ENCODE measurements at places on chromosomes 13 and 19.

DNA sequence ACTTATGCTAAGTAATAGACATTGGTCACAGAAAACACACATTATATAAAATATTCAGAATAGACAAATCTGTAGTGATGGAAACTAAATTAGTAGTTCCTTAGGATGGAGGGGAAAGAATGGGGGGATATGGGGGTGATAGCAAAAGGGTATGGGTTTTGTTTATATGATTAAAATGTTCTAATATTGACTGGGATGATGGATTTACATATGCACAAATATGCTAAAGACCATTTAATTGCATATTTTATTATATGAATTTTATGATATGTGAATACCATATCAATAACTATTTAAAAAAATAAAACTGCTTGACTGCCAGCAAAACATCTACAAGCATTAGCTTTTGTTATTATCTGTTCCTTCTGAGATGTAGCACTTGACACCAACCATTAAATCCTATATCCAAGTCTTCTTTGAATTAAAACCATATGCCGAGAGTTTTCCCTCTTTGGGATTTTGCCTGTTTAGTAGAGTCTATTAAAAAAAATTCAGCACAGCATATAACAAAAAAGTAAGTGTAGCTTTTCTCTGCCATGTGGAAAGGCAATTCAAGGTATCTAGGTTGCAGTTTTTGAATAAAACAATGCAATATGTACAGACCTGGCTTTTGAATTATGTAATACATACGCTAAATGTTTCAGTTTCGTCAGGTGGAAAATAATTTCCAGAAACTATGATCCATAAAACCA, 2584.1 kb upstream of the PCDH20 start:
- no peak for DNase-seq

DNA sequence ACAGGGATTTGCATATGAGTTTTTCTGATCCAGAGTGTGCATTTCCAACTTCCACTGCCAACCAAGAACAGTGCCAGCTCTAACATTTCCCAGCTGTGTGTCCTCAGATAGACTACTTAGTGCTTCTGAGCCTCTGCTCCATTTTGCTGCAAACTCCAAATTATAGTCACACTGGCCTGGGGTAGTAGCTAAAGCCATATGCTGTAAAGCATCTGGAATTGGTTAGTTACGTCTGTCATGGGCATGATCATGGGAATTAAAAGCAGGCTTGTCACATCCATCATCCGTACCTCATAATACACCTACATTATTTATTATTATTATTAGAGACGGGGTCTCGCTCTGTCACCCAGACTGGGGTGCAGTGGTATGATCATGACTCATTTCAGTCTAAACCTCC, 7.1 kb downstream of the ELAVL3 start:
- DNase-seq = no peak

GRCh38 chr13:79528759-79529191, 47.8 kb downstream of the NDFIP2 start:
- no peak for DNase-seq

GRCh38 chr13:73902296-73902695, 231.9 kb downstream of the KLF12 start:
- DNase-seq = no peak

GRCh38 chr19:47111006-47111621, 2.5 kb downstream of the ZC3H4 start:
- peak; percentile 24 for DNase-seq

DNA sequence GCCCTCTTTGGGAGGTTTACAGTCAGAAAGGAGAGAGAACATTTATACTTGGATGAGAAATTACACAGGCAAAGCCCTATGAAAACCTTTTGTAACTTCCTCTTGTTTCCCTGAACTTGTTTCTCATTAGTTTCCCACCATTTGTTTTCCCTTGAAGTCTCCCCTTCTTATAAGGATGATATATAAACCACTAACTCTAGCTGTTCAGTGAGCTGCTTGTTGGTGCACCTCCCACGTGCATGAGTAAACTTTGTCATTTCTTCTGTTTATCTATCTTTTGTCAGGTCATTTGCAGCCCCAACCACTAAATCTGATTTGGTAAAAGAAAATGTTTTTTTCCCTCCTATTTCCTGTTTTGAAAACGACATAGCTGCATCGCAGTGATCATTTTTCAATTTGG, 919.9 kb downstream of the SLITRK1 start:
- DNase-seq = no peak

GRCh38 chr19:42297039-42297438, 4.9 kb upstream of the PRR19 start:
- DNase-seq = no peak

- DNase-seq = no peak
These were observed 616 bp downstream of the FCHO1 start for GRCh38 chr19:17751912-17752273.

DNA sequence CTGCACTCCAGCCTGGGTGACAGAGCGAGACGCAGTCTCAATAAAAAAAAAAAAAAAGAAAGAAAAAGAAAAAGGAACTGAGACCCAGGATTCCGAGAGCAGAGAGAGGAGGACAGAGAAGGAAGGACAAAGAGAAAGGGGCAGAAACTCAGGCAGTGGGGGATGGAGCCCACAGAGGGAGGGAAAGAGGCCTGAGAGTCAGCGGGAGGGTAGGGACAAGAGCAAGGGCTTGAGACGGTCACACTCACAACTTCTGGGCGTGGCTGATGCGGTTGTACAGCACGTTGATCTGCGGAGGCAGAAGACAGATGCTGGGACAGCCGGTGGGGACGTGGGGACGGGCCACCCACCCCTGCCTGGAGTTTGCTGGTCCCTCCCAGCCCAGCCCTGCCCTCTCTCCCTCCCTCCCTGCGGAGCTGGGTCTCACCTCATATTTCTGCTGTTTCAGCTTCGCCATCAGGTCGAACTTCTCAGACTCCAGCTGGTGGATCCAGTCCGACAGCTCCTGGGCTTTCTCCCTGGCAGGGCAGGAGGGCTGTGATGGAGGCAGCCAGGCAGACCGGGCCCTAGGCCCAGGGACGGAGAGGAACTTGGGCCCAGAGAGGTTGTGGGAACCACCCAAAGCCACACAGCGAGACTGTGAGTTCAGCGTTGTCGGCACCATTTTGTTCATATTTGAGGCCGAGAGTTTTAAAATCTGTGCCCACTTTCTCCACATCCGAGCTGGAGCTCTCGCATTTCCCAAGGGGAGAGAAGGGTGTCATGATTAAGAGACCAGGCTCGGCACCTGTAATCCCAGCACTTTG, 15.2 kb downstream of the TNNT1 start:
- no peak for DNase-seq

DNA sequence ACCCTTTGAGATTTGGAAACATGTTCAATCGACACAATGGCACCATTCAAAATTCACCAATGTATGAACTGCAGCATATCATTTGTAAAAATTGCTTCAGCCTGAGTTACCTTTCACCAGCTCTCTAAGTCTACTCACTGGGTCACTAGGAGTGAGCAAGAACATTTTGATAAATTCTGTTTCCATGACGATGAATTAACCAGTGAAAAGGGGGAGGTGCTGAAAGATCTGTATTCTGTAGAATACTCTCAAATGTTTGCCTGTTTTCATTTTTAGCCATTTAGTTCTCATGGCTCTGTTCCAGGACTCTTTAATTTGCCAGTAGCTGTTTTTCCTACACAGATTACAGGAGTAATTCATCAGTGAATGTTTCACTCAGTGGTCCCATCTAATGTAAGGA, 883.4 kb downstream of the DIAPH3 start:
- no peak for DNase-seq

GRCh38 chr13:84430015-84430414, 547.7 kb upstream of the SLITRK1 start:
- DNase-seq = no peak

- DNase-seq = no peak
These were observed 28.5 kb downstream of the MEIS3 start for GRCh38 chr19:47390533-47391488.

DNA sequence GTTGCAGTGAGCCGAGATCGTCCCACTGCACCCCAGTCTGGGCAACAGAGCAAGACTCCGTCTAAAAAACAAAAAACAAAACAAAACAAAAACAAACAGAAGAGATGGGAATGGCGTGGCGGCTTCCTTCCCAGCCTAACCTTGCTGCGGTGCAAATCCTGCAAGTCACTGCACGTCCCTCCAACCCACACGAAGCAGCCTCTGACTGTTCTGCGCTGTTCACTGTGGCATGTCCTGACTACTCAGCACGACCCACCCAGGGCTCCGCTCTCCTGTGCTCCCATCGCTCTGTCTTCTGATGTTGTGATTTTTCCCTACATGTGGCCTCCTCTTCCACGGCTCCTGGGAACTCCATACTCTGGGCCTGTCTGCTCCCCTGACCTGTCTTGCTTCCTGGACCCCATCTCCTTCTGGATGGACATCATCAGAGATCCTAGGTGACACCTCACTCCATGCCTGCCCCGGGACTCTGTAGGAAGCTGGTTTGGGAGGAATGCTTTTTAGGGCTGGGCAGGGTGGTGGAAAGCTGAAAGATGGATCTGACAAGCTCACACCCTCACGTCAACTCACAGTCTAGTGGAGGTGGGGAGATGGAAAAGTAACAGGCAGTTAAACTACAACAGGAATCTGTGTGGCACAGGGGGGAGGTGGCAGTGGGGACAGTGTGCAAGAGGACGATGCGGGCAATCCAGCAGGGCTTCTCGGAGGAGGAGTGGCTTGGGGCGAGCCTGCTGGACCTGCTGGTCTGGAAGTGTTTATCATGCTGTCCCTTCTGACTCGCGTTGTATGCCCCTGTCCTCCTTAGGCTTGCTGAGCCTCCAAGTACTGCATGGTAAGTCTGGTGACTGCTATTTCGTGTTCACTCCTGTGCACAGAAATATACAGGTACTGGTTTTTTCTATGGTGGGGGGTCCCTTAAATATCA, 18.8 kb downstream of the ZSCAN5A start:
- DNase-seq = no peak

- peak; percentile 76 for DNase-seq
These were observed at the start of gene ZNF726 for GRCh38 chr19:23914402-23915286. ZNF726 (plus strand) TSS chr19:23914886; CDS start chr19:23914995, 109 bp downstream.

DNA sequence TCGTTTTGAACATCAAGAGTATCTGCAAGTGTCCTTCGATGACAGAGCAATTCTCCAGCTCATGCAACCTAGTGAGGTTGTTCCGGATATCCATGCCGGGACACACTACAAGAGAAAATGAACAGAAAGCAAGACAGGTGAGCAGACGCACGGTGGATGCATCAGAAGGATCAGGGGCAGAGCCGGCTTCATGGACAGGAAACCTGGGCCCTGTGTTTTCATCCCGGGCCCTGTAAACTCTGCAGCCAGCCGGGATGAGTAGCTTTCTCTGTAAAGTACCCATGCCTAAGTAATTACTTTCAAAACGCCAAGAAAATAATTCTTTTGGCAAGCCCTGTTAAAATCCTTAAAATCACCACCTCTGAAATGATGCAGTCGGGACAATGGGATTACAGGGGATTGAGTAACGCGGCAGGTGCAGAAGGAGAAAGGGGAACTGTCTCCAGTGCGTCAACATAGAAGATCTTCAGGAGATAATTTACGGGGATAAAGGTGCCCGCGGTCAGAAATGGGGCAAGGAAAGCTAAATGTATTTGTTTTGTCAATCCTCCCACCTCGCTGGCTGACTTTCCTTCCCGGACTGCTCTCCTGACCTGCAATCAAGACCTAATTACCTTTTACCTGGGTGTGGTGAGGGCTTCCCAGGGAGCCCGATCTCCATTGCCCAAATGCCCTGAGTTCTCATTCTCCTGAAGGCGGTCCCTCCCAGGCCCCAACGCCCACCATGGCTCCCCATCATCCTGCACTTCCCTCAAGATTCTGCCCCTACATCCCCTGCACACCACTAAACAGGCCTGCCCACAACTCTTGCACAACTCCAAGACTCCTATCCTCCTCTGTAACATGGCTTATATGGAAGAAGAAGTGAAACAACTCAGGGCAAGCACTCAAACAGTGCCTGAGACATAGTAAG, 26.2 kb downstream of the INSR start:
- no peak for DNase-seq

DNA sequence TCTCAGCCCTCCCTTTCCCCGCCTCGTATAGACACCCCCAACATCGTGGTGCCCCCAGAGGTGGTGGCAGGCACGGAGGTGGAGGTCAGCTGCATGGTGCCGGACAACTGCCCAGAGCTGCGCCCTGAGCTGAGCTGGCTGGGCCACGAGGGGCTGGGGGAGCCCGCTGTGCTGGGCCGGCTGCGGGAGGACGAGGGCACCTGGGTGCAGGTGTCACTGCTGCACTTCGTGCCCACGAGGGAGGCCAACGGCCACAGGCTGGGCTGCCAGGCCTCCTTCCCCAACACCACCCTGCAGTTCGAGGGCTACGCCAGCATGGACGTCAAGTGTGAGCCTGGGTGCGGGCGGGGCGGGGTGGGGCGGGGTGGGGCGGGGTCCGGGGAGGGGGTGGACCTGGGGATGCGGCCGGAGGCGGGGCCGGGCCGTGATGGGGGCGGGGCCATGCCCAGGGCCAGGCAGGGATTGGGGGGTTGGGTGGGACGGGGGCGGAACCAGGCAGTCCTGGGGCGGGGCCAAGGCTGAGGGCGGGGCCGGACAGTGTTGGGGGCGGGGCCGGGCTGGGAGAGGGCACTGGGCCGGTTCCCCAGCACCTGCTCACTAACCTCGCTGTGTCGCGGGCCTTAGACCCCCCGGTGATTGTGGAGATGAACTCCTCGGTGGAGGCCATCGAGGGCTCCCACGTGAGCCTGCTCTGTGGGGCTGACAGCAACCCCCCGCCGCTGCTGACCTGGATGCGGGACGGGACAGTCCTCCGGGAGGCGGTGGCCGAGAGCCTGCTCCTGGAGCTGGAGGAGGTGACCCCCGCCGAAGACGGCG, 7.8 kb downstream of the MAG start:
- DNase-seq = no peak

DNA sequence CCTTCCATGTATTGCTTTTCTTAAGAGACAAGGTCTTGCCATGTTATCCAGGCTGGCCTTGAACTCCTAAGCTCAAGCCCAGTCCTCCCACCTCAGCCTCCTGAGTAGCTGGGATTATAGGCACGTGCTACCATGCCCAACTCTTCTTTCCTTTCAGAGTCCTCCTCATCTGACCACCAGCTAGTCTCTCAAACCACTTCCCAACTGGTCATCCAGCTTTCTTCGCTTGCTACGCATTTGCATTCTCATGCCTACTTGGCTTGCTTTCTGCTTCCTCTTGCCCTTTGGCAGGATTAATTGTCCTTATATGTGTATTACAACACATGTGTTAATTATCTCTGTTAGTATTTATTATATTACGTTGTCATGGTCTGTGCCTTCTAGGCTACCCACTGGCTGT, 6.3 kb downstream of the GPR18 start:
- DNase-seq = no peak

DNA sequence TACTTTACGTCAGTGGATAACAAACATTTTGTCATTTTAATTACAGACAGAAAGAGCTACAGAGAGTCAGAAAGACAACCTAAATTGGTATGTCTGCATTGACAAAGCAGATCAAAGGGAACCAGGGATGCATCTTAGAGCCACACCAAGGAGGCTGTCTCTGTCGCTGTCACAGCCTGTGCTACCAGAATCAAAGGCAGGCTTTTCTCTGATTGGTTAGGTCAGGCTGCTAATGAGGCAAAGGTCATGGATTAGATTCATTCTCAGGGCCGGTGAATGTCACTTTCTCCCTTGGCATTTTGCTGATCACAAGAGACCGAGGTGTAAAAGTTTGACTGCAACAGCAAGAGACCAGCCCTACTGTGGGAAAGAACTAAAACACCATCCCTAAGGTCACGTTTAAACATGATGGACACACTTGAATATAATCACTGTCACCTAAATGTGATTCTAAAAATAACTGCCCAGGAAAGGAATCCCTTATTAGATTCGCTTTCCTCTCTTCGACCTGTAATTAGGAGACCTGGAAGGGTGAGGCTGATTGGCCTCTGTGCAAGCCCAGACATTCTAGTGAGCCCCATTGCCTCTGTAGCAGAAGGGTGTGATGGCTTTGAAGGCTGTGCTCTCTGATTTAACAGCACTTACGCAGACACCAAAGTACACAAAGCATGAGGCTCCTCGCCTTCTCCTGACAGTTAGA, 314.4 kb upstream of the NBEA start:
- no peak for DNase-seq

- no peak for DNase-seq
These were observed 404.9 kb downstream of the FGF14 start for GRCh38 chr13:101996954-101997353.
